ENCODE measurements at places on chromosomes 1 and 21. TPM values are rescaled to one million over a fixed set of nuclear protein-coding genes. Genes with fewer than 3 reads are reported as not detected.

Gene ZBTB8B
- total RNA-seq: not detected

GRCh38 chr1:56686169-56686568, 41.1 kb downstream of the PRKAA2 start:
- DNase-seq: no peak

DNA sequence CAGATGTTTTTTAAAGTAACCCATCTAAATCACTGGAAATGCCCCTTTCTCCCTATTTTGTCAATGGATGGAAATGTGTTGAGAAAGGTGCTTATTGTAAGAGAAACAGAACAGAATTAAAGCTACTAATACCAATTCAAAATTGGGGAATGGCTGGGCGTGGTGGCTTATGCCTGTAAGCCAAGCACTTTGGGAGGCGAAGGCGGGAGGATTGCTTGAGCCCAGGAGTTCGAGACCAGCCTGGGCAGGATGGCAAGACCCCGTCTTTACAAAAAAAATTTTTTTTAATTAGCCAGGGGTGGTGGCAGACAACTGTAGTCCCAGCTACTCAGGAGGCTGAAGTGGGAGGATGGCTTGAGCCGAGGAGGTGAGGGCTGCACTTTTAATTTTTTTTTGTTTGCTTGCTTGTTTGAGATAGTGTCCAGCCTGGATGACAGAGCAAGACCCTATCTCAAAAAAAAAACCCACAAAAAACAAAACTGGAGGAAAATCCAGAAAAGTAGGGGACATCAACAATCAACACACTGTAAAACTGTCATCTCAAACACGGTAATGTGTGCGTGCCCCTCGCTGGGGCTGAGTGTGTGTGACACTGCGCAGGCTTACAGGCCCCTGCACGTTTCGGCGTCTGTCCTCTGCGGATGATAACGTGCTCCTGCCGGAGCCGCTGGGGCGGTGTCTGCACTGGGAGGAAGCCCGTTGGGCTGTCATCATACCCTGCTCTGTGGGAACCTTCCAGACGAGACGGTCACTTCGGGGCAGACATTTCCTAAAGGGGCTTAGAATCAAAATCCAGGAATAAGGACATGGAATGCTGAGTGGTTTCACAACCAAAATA, 11.6 kb upstream of the POFUT2 start:
- DNase-seq: peak; percentile 14

Gene TMIGD3
- 1.6 TPM for total RNA-seq

DNA sequence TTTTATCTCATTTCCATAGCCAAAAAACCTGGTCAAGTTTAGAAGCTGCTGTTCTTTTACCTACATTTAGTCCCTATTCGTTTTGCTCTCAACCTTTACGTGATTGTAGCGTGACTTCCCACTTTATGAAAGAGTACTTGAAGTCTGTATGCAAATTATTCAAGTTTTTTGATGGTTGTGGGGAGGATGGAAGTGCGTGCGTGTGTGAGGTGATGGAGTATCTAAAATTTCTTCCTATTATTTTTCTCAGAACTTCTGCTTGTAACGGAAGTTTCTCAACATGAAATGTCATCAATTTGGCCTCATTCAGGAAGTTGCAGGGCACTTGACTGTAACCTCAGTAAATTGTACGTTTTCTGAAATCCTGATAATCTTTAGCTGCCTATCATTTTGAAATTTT, 64.0 kb downstream of the SAMSN1 start:
- no peak for DNase-seq

Gene SFT2D2
- 83.6 TPM for total RNA-seq

- DNase-seq: no peak
Measured at GRCh38 chr1:46277658-46278373, 25.6 kb downstream of the LRRC41 start.

DNA sequence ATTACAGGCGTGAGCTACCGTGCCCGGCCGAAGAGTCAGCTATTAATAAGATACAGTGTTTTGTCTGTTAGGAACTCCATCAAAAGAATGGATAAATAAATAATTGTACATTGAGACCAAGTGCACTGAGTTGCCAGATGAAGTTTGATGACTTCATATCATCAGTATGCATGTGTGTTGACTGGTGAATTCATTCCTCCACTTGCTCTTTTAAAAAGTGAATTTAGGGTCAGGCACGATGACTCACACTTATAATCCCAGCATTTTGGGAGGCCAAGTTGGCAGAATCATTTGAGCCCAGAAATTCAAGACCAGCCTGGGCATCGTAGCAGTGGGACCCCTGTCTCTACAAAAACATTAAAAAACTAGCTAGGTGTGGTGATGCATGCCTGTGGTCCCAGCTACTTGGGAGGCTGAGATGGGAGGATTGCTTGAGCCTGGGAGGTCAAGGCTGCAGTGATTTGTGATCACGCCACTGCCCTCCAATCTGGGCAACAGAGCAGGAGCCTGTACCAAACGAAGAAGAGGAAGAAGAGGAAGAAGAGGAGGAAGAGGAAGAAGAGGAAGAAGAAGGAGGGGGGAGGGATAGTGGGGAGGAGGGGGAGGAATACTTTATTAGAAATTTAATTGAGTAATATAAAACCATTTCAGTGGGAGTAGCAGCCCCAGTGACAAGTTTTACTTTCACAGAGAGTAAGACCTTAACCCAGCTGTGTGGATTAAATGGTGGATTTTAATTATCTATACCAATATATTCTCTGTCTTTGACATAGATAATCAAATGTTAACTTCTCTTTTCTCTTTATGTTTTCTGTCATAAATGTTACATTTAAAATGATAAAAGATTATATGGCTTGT, 74.9 kb downstream of the CCDC18 start:
- no peak for DNase-seq

DNA sequence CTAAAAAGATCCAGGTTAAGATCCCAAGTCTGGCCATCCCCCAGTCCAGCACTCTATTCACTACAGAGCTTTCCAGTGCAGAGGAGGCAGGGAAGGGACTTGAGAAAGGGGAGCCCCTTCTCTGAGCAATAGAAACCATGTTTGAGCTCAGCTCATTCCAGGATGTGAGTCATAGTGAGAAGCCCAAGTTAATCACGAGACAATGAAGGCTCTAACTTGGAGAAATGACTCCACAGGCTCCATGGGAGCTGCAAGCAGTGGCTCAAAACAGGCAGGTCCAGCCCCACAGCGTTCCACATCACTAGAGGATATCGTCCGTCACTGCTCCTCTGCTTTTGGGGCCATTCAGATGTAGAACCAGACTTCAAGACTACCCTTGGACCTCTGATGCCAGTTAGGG, 59.1 kb downstream of the CAMK2N1 start:
- DNase-seq: no peak

DNA sequence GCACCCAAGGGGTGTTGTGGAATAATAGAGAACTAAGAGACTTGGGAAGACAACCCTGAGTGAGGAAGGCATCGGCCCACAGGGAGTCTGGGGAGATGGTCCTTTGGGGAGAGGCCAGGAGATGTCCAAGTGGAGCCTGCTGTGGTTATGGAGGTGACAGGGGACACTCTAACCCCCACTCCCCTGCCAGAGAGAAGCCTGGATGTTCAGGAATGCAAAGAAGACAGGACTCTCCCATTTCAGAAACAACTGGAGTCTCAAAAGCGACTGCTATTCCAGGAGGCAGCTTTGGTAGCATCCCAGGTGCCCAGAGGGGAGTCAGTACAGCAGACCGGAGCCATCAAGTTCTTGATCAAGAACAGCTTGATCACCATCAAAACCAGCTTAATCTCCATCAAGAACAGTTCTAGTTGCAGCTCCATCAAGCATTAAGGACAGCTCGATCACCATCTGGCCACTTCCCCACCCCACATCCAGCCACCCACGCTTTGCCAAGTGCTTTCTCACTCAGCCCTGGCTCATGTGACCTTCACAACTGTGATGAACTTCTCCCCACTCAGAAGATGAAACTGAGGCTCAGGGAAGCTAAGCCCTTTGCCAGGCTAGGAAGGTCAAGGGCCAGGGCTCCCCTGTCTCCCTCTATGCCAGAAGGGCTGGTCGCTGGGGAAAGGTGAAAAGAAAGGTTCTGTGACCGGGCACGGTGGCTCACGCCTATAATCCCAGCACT, 743 bp downstream of the CD52 start:
- peak; percentile 38 for DNase-seq

DNA sequence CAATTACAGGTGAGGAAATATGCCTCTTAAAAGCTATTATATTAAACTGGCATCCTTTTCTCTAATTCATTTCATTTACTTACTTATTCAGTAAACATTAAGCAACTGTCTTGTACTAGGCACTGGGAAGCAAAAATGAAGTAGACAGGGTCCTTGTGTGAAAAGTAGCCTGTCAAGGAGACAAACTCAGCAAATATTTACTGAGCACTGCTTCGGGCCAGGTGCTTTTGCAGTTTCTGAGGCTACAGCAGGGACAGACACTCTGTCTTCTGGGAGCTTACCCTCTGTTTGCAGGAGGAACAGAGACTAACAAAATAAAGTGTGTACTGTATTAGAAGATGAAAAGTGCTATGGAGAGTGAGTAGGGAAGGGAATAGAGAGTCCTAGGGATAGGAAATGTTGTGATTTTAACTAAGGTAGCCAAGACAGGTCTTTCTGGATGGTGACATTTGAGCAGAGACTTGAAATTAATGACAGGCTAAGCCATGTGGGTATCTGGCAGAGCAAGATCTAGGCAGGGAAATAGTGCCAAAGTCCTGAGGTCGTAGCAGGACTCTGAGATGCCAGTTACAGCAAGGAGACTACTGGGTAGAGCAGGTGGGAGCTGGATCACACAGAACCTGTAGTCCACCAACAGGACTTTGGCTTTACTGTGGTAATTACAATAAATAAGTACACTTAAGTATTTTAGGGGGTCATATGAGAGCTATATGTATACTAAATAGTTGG, 133.0 kb downstream of the ITSN1 start:
- DNase-seq: no peak

Gene WNT3A
- total RNA-seq: 0.14 TPM

- DNase-seq: no peak
Measured at GRCh38 chr1:197841158-197841557, 61.3 kb upstream of the C1orf53 start.

DNA sequence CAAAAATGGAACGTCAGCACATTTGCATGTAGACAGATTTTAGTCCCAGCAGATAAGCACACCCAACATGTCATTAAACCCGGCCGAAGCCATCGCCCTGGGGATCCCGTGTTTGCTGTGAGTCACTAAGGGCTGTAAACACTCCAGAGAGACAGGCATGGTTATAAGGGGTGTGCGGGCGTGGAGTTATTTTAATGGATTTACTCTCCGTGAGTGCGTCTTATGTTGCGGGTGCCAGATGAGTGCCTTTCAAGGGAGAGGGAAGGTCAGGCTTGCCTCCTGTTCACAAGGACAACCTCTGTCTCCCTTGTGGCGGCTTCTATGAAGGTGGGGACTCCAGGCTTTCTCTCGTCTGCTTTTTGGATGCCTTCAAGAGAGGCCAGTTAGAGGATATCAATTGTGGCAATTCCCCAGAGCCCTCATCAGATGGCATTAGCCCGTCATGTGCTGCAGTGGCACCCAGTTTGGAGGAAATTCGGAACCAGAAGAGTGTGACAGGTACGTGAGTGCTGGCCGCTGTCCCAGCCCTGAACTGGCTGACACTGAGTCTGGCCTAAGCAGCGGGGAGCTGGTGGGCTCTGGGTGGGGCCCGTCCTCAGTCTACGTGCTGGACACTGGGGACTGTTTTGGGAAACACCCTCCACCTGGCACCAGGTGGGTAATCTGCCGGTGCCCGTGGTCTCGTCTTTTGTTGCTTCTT, 223.8 kb upstream of the TMEM51 start:
- peak; percentile 78 for DNase-seq

Gene MKNK1
- total RNA-seq: 52.4 TPM

DNA sequence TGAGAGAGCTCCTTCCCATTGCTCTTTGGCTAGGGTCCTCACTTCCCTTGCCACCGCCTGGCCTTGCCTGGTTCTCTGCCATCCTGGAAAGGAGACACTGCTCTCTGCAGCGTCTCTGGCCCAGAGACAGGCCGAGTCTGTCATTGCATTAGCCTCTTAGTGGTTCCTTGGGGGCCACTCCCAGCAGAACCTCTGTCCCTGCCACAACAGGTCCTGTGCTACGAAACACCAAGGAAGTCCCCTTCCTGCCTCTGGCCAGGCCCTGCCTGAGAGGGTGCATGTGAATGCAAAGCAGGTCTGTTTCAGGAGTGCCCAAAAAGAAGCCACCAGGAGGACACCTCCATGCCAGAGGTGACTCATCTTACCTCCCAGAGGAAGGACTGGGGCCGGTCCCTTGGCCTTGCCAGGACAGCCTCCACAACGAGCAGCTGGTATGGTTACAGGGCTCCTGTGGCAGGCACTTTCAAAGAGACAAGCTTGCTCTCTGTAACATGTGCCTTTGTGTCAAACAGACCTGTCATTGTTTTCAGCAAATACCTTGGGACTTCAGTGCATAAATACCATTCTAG, 59.6 kb downstream of the VPS26C start:
- no peak for DNase-seq

DNA sequence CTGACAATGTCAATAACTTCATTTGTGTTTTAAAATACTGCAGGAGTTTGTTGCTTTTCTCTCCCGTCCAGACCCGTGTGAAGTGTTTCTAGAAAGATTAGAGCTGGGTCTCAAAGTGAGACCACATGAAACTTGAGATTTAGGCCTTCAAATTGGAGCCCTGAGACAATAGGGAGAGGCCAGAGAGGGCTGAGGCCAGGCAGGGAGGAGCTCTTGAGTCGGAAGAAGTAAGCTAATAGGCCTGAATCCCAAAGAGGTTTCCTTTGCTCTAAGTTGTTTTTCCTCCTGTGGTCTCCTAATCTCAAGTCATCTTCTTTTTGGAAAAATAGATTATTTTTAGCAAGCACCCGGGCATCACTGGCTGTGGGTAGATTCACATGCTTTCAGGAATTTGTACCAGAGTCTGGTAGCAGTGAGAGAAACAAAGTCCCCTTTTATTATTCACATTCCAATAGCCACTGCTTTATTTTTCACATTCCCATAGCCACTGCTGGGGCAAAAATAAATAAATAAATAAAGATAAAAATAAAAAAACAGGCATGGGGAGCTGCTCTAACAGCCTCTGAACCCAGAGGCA, 25.6 kb downstream of the CD244 start:
- no peak for DNase-seq

DNA sequence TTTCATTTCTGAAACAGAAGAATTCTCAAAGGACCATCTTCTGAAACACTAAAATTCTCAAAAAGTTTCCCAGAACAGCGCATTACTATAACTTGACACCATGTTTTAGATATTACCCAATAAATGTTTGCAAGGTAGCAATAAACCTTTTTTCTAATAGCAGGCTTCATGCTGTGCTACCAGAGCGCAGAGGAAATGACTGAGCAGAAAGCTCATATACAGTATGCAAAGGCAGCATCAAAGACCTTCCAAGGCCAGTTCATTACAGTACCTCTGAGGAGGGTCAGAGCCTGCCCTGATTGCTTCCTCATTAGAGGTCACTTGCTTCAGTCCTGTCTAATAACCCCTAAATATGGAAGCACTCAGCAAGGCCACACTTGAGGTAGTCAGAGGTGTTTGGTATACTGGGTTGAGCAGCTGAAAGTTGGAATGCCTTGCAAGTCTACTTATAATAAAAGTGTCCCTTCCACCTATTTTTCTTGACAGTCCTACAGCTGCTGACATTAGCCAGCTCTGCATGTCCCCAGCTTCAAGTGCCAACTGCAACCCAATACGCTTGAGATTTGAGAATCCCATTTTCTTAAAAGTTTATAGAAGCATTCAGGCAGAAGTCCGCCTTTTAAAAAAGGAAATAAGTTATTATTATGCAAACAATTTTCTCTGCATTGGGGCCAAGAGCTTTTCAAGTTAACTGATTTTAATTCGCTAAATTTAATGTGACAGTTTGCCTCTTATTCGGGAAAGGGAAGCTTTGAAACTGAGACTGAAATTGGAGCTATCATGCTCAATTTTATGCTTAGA, 207.2 kb downstream of the ZC3H11B start:
- DNase-seq: no peak

Gene GOLT1A
- total RNA-seq: 5.3 TPM

- peak; percentile 49 for DNase-seq
Measured at GRCh38 chr1:54290506-54291184, 90.7 kb downstream of the MRPL37 start.

All from left colon (tissue), 2 donors.